ENCODE measurements at places on chromosomes 12 and 14. TPM values are rescaled to one million over a fixed set of nuclear protein-coding genes. Genes with fewer than 3 reads are reported as not detected.

CLEC4C gene
- total RNA-seq = not detected

WNT1 gene
- not detected for total RNA-seq

CISTR gene
- not detected for total RNA-seq

DNA sequence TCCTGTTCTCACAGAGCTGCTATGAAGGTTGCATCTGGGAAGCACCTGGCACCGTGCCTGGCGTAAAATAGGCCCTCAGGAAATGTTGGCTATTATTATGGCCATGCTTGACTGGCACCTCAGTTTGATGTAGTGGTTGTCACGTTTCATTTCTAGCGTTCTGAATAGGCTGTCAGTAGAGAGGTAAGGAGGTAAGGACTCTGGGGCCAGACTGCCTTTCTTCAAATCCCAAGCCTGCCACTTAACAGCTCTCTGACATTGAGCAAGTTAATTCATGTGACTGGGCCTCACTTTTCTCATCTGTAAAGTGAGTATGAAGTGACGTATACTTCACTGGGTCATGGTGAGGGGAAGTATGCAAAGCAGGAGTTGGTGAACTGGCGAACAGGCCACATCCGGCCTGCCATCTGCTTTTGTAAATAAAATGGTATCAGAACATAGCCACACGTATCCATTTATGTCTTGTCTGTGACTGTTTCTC lies 196.2 kb downstream of the CACNA1C start:
- H3K4me3 ChIP-seq = no peak overlapping the region
- peaks cover 4% of the 10 kb centered on the region for H3K4me1 ChIP-seq
- DNase-seq = no peak
